ENCODE measurements at places on chromosomes 11 and 22.

- no peak for DNase-seq
Measured at GRCh38 chr11:134761386-134761785, 349.3 kb upstream of the B3GAT1 start.

DNA sequence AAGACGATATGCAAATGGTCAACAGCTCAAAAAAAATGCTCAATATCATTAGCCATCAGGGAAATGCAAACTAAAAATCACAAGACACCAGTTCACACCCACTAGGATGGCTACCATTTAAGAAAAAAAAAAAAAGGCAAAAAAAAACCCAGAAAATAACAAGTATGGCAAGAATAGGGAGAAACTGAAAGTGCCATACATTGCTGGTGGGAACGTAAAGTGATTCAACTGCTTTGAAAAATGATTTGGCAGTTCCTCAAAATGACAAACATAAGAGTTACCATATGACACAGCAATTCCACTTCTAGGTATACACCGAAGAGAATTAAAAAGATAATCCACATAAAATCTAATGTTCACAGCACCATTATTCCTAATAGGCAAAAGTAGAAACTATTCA lies 47.5 kb downstream of the PICALM start:
- DNase-seq, result no peak

DNA sequence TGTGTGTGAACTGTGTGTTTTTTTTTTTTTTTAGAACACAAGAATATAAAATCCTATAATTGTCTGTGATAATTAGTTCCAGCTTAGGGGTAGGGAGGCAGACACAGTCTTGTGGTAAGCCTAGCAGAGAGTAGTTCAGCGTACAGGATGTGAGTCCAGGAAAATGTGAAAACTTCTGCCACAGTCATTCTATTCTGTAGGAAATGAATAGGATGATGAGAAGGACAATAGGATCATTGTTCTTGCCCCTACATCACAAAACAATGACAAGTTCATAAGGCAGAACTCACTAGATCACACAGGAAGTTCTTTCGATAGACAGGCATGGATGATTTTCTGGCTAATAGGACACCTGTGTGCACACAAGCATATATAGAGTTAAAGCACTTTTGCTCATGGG lies 132.2 kb downstream of the NAV2 start:
- DNase-seq, result peak; percentile 88

DNA sequence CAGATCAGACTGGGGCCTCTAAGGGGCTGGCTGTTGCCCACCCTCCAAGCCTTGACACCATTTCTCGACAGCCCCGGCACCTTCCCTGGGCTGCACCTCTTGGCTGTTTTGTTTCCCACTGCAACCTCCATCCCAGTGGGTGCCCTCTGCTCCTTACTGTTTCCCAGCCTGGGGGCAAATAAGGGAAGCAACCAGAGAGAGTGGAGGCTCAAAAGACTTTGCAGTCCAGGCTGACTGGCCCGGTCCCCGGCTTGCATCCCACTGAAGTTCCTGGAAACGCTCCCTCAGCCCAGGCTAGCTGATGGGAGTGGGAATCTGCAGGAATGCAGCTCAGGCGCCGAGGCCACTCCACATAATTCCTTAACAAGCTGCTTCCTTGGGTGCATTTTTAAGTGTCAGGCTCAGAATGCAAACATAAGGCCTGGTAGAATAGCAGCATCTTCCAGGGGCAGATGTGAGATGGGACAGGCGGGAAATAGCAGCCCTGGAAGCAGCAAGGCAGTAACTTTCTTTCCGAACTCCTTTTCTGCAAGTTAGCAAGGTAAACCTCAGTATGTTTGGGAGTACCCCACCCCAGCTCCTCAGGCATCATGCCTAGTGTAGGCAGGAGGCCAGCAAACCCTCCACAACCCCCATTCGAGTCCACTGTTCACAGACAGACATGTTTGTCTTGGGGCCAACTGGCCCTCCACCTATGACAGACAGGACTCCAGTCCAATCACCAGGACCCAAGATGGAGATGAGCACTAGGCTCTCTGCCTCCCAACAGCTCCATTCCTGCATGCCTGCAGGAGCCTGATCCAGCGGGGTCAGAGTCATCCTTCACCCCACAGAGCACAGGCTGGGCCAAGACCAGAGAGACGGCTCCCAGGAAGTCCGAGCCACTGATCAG lies 39.3 kb downstream of the RPL27A start:
- no peak for DNase-seq

DNA sequence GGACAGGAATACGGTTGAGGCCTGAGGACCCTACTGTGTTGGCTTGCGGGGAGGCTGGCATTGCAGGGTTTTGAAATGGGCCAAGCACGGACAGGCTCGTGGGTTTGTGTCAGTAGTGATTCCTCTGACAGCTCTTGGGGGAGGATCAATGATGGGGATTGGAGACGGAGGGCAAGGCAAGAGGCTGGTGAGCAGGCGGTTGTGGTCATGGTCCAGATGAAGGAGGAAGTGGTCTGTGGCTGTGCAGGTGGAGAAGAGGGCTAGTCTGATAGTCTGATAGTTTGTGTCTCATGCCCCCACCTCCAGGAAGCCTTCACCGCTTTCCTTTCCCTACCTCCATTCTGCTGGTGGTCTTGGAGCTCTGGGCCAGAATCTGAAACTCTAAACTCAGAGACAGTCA lies 3.0 kb downstream of the MAFF start:
- DNase-seq, result no peak

DNA sequence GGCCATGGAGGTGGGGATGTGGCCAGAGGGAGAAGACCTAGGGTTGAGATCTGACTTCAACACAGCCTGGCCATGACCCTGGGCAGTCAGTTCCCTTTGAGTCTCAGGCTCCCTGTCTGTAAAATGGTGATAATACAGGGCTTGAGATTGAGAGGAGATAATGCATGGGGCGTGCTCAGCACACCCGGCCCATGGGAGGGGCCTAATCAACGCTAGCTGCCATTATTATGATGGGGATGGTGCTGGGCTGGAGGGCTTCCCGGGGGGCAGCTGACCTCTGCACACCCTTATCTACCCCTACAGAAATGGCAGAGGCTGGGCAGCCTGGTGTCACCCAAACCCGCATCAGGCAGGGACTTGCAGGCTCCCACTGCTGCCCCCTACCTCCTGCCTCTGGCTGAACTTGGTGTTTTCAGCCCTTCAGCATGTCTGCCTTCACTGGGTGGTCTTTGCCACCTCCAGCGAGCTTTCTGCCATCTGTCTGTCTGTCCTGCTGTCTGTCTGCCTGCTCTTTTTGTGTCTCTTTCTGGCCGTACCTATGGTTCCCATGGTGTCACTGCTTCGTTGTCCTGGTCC lies 84.5 kb downstream of the CACNA1I start:
- DNase-seq, result no peak

DNA sequence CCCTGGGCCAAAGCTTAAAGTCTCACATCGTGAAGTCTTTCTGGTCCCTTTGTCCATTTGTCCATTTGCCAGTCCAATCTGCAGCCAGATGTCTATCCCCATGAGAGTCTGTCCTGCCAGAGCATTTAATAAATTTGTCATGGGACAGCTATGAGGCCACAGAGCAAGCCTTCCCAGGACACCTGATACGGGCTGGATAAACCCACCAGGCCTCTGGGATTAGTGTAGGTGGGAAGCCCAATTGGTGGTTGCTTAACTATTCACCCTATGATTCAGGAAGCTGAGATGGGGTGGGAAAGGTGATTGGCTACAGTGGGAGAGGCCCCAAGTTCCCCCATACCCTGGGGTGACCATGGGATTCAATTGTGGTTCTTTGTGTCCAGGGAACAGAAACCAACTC lies 39.9 kb downstream of the MYEOV start:
- no peak for DNase-seq

GRCh38 chr11:120248551-120249278 lies 8.8 kb downstream of the POU2F3 start:
- DNase-seq, result no peak

DNA sequence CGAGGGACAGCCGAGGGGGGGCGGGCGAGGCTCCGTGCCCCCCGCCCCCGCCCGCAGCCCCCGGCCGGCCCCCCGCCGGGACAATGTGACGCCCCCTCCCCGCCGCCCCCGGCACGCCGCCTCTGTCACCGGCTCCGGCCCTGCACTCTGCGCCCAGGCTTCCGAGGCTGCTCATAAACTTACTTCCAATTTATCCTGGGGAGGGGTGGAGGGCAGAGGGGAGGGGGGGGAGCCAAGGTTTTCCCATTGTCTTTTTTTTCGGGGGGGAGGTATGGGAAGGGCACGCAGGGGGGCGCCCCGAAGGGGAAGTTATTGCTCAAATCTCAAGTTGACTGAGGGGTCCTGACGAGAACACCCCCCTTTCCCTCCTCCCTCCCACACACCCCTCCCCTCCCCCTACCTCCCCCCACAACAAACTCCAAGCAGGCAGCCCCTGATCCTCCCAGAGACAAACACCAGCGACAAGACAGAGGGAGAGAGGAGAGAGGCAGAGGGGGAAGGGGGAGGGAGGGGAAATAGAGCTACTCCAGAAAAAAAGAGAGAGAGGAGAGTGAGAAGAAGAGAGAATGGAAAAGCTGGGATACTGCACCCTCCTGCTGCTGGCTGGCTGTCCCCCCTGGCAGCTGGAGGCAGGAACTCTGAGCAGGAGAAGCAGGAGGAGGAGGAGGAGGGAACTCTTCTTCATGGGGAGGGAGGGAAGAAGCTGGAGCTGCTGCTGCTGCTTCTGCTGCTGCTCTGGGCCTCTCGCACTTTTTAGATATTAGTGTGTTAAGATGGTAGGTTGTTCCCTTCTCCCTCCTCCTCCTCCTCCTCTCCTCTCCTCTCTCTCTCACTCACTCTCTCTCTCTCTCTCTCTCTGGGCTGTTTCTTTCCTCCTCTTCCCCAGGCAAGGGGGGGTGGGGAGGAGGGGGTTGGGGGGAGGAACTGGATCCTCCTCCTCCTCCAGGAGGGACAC lies 631 bp downstream of the PHF21A start:
- peak; percentile 75 for DNase-seq

DNA sequence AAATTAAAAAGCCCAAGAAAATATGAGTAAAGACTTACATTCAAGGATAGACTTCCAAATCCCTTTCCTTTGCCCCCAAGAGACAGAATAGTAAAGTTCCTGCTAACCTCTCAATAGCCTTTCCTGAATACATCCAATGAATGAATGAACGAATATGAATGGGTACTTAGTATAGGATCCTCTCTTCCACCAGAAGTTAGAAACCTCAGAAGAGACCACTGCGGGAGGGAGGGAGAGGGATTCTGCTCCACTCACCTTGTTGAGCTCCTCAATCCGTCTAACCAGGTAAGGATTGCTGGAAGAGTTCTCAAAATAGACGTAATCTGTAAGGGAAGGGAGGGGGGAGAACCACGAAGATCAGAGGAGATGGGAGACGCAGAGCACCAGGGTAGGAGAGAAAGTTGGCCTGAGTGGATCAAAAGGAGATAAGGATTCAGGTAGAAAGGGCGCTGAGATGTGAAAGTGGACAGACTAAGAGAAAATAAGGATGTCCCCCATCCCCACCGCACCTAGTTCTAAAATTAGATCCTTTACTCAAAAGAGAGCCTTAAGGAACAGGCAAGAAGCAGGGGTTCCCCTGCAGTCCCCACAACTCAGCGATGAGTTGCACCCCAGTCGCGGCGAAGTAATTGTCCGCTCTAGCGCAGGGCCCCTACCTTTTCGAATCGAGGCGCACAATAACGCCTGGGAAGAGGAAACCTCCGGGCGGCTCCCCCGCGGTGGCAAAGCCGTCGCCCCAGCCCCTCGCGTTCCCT lies 1.1 kb downstream of the MTA2 start:
- no peak for DNase-seq

DNA sequence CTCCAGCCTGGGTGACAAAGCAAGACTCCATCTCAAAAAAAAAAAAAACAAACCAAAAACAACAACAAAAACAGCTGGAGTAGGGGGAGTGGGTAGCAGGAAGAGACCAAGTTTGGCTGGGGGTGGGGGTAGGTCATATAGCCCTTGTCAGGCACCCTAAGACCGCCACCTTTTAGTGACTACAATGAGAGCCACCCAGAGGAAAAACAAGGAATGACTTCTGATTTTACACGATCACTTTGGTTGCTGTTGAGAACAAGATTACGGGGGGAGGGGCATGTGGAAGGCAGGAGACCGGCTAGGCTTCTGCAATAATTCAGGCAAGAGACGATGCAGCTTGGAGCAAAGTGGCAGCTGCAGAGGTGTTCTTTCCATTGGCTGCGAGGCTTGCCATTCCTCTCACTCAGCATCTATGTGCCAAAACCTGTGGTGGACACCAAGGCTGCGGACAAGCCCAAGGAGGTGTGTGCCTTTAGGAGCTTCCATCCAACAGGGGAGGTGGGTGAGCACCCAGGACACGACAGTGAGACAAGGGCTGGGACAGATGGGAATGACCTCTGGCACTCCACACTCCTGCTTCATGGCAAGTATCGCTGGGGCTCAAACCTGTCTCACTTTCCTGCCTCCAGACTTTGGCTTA lies 1.7 kb downstream of the RPS19BP1 start:
- DNase-seq, result peak; percentile 37

DNA sequence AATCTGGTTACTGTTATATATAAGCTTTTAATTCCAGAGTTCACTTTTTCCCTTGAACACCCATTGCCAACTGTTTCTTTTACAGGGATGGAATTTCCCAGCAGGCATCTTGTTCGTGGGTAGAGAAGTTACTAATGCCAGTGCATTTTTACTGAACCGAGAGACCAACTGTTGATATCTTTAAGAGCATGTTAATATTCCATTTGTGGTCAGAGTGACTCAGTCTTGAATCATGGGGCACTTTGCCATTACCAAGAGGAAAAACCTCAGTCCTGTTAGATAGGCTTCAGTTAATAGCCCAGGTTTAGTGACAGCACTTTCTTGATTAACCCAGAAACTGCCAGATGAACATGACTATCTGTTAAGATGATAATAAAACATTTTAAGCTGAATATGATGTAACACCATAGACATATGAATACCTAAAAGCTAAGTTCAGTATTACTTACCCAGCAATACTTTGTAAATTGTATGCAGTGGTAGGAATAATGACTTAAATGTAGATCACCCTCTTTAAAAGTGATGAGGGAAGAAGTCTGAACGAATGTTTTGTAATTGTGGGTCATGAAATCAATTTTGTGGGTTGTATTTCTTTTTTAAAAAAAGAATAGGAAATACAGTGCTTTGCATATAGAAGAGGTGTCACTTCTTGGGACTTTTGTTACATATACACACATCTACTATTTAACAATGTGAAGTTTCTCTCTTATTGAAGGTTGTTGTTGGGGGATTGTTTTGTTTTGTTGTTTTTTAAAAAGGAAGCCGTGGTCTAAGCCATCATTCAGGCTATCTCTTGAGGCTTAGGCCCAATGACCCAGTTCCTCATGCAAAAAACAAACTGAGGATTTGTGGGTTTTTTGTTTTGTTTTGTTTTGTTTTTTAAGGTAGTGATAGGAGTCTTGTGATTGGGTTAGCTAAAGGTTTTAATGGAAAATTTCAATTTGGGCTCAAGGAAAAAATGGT lies 79.2 kb upstream of the GRIK4 start:
- no peak for DNase-seq

GRCh38 chr11:4922304-4922703 lies 1.8 kb downstream of the OR51G1 start:
- no peak for DNase-seq
